Left renal cortex interstitium (tissue), 4 donors: ENCODE measurements at places on chromosomes 4 and X. TPM values are rescaled to one million over a fixed set of nuclear protein-coding genes. Genes with fewer than 3 reads are reported as not detected.

EDNRA gene
- polyA plus RNA-seq = 98.4 TPM

C4orf50 gene
- 0.01 TPM for polyA plus RNA-seq

SAGE1 gene
- polyA plus RNA-seq = not detected

TLR10 gene
- 0.64 TPM for polyA plus RNA-seq

NLGN3 gene
- polyA plus RNA-seq = 6.0 TPM

F8A2 gene
- polyA plus RNA-seq = not detected

HTN3 gene
- not detected for polyA plus RNA-seq

TCP11X2 gene
- polyA plus RNA-seq = 0.75 TPM

GRCh38 chr4:140854168-140854567 is 98.0 kb upstream of the TBC1D9 start:
- no peak for DNase-seq

DNA sequence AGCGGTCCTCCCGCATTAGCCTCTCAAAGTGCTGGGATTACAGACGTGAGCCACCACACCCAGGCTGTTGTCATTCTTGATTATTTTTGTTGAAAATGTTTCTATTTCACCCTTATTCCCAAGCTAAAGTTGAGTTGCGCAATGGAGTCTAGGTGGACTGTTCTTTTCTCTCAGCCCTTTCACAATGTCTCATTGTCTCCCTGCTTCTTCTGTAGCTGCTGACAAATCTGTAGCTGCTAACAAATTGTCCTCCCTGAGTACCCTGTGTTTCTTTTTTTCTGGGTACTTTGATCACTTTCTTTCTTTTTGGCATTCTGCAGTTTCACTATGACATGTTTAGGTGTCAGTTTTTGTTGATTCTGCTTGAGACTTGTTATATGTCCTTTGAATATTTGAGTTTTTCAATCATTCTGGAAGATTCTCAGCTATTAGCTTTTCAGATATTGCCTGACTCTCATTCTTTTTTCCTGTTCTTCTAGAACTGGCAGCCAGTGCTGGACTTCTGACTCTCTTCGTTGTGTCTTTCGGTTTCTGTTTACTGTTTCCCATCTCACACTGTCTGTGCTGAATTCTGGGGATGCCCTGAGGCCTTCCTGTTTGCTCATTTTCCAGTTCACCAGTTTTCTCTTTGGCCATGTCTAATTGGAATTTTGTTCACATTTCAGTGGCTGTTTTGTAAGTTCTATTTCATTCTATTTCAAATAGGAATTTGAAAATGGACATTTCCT is 6.6 kb downstream of the ABCD1 start:
- DNase-seq = no peak

DNA sequence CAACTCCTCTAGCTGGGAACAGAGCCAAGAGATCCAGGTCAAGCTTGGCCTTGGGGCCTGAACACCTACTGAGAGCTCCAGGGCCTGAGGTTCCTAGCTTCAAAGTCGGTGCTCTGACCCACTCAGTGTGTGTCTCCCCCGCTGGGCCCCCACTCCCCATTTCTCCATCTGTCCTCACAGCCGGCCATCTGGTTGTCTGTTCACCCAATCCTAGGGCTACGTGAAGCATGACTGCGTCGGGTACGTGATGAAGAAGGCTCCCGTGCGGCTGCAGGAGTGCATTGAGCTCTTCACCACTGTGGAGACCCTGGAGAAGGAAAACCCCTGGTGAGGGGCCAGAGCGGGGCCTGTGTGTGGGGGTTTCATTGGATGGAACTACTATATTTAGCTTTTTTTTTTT is 12.3 kb downstream of the USP11 start:
- DNase-seq = no peak

- no peak for DNase-seq
Observed at GRCh38 chr4:181991369-181992108, 251.7 kb upstream of the TENM3 start.

DNA sequence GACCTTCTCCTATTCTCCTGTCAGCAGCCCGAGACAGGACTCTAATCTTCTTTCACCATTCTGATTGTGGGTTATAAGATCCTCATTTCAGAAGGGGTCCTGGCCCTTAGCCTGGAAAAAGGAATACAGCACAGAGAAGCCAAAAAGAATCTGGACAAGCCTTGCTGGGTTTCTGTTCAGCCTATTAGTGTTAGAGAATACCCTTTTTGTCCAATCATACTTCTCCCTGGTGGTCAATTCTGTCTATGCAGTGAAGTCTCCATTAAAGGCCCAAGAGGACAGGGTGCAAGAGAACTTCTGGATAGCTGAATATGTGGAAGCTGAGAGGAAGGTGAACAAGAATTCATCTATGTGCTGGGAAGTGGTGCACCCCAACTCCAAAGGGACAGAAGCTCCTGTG is 105.7 kb upstream of the AGA start:
- DNase-seq = no peak

DNA sequence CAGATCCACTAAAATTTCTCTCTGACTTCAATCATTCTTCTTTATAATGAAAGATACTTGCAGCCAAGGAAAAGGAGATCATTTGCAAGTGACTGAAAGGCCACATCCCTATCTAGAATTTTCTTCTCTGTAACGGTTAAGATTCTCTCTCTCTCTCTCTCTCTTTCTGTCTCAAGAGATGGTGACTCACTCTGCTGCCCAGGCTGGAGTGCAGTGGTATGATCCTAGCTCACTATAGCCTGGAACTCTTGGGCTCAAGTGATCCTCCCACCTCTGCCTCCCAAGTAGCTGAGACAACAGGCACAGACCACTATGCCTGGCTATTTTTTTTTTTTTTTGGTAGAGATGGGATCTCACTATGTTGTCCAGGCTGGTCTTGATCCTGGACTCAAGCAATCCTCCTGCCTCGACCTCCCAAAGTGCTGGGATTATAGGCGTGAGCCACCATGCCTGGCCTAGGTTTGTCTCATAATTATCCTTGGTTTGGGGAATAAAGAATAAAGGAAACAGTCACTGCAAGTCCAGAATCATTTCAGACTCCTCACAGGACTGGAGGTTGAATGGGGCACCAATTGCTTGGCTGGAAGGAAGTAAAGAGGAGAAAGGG is 33.3 kb upstream of the GALNT7 start:
- DNase-seq = no peak

DNA sequence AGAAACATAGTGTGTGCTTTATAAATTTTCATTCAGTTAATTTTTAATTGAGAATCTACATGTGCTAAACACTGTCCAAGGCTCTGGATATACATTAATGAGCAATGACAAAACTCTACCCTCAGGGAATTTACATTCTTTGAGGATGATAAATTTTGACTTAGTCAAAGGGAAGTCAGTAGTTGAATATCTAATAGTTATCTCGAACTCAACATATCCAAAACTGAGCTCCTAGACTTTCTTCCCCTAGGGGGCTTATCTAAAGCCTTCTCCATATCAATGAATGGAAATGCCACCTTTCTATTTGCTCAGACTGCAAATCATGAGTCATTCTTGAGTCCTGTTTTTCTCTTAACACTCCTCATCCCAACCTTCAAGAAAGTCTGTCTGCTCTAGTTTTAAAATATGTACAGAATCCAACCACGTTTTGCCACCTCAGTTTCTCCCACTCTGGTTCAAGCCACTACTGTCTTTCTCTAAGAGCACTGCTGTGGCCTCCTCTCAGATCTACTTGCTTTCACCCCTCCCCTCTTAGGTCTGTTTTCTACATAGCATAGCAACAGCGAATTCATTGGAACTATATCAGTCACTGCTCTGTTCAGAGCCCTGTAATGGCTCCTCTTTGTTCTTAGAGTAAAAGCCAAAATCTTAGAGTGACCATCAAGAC is 9.5 kb downstream of the PARM1 start:
- DNase-seq = no peak

- DNase-seq = no peak
Observed at GRCh38 chr4:139950568-139950967, 203.4 kb downstream of the MAML3 start.
